Stimulated activated CD8-positive, alpha-beta memory T cell treated with anti-CD3 and anti-CD28 coated beads, Interleukin-2, amount 100 ng/mL, for 48 hours (primary cell): ENCODE measurements at places on chromosomes 1 and 21.
A peak's percentile ranks its signal among the peaks of the same experiment; 100 is the strongest.

DNA sequence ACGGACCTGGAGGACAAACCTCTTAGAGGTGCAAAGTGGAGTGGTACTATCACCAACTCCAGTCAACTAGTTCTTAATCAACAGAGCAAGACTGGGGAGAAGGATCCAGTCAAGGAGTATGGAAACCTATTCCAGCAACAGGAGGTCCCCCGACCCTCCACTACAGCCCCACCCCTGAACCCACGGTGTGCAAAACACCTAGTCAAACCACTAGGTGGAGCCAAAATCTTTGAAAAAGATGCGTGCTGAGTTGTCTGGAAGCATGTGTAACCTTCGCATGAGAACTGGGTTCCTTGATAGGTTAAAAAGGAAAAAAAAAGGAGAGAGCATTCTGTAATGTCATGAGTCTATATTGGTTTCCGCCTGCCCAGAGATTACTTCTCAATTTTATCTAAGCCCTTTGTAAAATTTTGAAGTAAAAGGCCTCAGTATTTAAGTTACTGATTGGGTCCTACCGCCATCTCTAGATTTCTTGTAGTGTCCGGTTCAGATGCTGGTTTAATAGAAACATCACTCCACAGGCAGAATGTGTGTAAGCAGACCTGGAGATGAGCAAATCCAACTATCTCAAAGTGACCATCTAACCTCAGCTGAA lies 81.9 kb upstream of the HAO2 start:
- peak; percentile 5 for DNase-seq

DNA sequence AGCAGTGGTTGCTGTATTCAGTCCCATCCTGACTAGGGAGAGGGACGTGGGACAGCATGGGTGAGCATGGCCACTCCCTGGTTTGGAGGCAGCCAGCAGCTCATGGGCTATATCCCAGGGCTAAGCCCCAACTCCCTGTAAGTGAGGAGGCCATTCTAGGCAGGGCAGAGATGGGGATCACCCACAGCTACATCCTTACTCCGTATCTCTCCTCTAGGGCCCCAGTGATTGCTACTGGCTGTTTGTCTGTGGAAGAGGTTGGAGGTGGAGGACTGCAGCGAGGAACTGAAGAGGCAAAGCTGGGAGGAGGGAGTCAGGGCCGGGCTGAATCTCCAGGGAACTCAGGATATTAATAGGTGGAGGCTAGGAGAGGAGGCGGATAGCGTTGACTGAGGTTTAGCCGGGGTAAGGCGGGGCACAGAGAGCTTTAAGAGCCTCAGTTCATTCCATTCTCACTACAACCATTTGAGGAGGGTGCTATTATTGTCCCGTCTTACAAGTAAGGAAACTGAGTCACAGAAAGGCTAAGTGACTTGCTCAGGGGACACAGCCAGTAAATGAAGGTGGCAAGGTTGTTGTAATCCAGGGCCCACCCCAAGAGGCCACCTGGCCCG lies 6.8 kb downstream of the OLIG2 start:
- DNase-seq = no peak

GRCh38 chr1:111879081-111879480 lies 110.4 kb downstream of the KCND3 start:
- DNase-seq = no peak

GRCh38 chr1:58062635-58063034 lies 483.9 kb downstream of the OMA1 start:
- no peak for DNase-seq

GRCh38 chr1:230757856-230758708 lies 10.9 kb downstream of the CAPN9 start:
- no peak for DNase-seq

DNA sequence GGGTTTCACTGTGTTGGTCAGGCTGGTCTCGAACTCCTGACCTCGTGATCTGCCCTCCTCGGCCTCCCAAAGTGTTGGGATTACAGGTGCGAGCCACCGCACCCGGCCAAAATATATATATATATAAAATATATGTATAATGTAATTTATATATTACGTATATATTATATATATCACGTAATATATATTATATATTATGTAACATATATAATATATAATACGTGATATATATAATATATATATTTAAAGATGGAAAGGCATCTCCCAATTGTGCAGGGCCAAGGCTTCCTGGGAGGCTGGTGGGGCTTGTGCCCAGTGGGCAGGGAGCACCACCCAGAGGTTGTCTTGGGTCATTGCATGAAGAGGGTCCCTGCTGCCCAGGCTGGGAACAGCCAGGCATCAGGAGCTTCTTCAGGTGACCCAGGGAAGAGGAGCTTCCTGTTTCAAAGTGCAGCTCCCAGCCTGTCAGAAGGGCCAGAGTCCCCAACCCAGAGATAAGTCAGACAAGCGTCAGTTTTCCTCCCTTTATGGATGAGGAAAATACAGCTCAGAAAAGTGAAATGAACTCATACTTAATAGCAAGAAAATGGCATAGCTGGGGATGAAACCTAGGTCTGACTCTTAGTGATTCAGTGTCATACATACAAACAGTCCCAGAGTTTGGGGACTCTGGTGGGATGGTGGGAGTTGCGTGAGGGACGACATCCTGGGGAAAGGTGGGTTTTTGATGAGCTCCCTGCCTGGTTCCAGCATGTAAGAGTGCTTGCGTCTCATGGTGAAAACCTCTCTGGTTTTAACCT lies 12.0 kb downstream of the UBE2Q1 start:
- DNase-seq = peak; percentile 38

- DNase-seq = no peak
Observed at GRCh38 chr1:228337711-228338520, 68.7 kb downstream of the TRIM11 start.

GRCh38 chr1:208203848-208204609 lies 40.2 kb downstream of the PLXNA2 start:
- DNase-seq = no peak

GRCh38 chr1:28517649-28517999 lies 11.8 kb downstream of the RCC1 start:
- DNase-seq = no peak

GRCh38 chr1:33036526-33037503 lies at the start of gene AK2:
AK2 (minus strand) TSS chr1:33036883; CDS start chr1:33036828, 55 bp downstream.
- DNase-seq = peak; percentile 88

DNA sequence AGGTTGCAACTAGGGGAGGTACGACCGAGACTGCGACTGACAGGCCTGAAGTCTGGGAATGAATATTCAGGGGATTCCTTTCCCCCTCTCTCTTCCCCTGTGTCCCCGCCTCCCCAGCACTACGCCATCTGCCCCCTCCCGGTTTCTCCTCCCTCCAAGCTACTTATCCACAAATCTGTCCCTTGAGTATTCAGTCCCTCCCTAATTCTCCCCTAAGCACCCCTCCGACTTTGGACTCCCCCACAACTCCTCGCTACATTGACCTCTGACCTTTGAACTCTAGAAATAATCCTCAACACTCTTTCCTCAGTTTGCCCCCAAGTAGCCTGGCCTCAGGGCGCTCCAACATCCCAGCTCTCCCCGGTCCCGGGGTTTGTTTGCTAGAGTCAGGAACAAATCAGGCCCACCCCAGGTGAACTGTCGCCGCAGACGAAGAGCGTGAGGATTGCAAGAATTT lies 393 bp downstream of the LYSMD1 start:
- no peak for DNase-seq

GRCh38 chr1:228393268-228393701 lies 13.3 kb downstream of the TRIM11 start:
- no peak for DNase-seq

DNA sequence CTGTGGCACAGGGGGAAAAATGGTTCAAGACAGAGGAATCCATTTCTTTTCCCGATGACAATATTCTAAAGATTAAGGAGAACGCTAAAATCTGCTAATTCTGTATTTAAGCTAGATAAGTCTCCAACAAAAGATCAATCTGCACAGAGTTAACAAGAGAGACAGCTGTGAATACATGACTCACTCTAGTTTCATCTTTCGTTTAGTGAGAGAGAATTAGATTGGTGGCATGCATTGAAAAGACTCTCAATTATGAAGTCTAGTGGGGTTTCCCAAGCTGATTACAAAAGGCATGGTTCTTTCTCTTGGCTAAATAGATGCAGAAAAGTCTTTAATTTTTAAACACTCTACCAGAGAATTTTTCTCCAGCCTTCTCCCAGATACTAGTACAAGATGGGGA lies 34.4 kb downstream of the CAPN9 start:
- DNase-seq = no peak

DNA sequence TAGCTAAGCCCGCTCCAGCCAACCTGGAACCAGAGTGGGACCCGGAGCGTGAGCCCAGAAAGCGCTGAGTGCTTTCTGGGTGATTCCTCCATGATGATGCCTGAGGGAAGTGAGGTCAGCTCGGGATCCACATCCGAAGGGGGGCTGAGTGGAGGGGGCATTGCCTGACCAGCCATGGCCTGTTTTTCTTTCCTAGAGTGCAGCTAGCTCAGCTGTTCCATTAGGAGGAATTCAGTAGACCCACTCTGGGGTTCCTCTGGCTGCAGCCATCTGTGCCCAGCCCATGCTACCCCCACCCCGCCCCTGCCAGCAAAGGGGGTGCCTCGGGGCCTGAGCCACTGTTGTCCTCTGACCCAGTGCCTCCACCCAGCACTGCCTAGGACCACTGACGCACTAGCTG lies 9.6 kb upstream of the SLC25A34 start:
- no peak for DNase-seq

GRCh38 chr1:172143384-172144055 lies 277.0 kb upstream of the C1orf105 start:
- no peak for DNase-seq

DNA sequence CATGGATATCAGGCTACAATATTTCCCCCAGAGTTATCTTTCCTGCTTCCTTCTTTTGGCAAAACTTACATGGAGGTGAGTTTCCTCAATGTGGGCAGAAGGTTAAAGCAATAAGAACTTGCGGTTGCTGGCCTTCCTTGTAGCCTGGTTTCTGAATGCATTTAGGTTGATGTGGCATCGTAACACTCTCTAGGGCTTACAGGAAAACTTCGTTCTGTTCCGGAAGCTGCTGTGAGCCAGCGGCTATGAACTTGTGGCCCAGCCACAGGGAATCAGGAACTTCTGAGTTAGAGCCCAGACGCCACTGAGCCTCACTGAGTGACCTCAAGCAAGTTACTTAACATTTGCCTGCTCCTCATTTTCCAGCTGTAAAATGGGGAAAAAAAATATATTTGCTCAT lies 623.4 kb upstream of the ADAMTS5 start:
- no peak for DNase-seq

DNA sequence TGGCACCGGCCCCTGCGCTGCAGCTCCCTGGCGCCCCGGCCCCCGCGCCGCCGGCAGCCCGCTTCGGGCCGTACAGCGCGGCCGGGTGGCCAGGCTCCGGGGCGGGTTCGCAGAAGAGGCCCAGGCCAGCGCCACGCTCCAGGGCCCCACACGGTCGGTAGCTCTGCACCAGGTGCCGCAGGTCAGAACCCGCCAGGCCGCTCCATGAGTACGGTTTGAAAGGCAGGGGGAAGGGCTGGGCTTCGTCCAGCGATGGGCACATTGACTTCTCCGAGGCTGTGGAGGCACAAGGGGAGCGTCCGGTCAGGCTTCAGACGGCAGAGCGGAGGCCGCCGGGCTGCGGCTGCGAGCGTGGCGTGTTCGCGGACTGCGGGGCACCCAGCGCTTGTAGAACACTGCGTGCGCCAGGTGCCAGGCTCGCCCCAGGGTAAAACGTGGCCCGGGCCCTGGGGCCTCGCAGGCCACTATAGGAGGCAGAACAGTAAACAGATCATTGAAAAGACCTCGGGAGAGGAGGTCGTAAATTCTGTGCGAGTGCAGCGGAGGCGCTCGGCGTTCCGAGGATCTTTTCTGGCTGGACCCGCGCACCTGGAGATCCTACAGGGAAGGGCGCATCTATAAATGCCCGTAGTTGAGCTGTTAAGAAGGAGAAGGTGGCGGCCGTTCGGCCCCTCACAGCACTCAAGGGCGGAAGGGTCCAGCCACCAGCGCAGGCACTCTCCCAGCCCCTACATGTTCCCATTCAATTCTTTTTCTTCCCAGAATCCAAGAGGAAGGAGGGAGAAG lies 5.7 kb downstream of the GFI1 start:
- no peak for DNase-seq

DNA sequence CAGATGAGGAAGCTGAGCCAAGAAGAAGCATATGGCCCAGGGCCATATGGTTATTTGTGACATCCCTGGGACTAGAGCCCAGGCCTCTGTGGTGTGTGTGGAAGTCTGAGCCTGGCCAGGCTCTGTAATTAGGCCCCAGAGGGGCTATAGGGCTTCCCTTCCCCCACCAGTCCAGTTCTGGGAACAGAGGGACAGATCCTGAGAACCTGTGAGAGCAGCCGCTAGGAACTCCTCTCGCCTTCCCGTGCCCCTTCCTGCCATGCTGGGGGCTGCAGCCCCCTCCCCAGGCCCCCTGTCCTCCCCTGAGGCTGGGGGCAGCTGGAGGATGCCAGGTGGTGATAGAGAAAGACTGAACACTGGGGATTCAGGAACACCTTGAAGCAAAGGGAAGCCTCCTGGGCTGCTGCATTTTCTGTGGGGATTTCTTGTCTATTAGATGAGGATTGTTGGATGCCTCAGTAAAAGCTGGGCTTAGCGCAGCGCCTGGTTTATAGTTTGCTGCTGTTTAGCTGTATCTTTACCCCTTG lies 33.3 kb downstream of the COQ8A start:
- no peak for DNase-seq

DNA sequence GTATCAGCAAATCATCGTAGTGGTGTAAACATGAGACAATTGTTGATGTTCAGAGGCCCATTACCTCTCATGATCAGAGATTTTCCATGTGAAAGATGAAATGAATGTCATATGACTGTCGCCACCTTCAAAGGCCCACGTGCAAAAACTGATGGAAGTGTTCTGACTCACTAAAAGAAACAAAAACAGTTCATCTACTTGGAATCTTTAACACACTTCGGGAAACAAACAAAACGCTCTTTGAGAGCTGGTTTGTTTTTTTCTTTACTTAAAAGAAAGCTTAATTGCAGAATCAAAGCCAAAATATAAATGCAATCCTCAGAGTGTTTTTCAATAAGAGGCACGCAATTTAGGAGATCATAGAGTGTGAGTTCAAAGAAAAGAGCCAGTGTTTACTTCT lies 100.8 kb downstream of the PLPPR4 start:
- DNase-seq = no peak

DNA sequence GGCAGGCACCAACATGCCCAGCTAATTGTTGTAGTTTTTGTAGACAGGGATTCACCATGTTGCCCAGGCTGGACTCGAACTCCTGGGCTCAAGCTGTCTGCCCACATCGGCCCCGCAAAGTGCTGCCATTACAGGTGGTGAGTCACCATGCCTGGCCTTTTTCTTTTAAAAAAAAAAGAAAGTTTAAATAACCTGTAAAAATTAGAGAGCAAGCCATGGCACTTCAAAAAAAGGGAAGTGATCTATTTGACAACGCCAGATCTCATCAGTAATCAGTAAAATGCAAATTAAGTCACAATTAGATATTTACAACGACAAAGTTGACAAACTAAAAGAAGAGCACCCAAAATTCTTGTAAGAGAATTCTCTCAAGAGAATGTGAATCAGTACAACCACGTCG lies 2.9 kb upstream of the RBBP5 start:
- DNase-seq = no peak

GRCh38 chr1:61807606-61808140 lies 65.4 kb downstream of the PATJ start:
- DNase-seq = no peak

GRCh38 chr1:19294638-19295037 lies 6.1 kb upstream of the AKR7A3 start:
- DNase-seq = no peak

- DNase-seq = no peak
Observed at GRCh38 chr1:226823643-226824042, 46.8 kb upstream of the PSEN2 start.
